Caco-2 (cell line): ENCODE measurements at places on chromosomes 1 and 21.

- DNase-seq, result peak; percentile 46
Measured at GRCh38 chr1:172359491-172359999, 60.9 kb upstream of the C1orf105 start.

DNA sequence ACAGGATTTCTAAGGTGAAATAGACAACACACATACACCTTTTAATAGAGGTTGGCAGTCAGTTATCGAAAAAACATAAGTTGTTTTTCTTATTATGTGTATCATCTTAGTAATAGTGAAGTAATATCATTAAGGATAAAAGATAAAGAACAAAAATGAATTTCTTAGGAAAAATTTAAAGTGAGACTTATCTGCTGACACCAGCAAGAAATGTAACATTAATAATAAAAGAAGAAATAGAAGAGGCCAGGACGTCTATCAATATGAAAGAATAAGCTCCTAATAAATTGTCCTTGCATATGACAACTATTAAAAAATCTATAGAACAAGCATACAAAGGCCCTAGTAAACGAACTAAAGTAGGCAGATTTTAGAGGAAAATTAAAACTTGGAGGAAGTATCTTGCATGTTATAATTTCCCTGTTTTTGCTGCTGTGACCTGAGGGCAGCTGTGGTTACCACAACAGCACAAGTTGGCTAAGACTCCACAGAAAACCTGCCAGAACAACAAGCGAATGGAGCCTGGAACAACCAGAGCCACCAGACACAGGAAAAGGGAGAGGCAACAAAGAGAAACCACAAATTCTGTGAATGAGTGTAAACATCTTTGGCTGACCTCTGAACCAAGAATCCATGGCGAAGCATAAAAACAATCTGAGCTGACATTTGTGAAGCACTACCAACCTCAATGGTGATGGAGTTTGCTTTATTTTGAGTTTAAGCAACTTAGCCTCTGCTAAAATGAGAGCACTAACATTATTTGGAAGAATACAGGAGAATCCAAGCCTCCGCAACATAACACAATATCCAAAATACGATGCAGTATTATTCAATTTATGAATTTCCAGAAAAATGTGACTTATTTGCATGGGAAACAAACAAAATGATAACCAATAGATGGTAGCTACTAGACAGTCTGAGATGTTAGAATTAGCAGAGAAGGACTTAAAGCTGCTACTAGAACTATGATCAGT, 207.5 kb downstream of the KCNT2 start:
- no peak for DNase-seq

- peak; percentile 81 for DNase-seq
Measured at GRCh38 chr1:11838349-11839272, 9.0 kb downstream of the NPPA start.

DNA sequence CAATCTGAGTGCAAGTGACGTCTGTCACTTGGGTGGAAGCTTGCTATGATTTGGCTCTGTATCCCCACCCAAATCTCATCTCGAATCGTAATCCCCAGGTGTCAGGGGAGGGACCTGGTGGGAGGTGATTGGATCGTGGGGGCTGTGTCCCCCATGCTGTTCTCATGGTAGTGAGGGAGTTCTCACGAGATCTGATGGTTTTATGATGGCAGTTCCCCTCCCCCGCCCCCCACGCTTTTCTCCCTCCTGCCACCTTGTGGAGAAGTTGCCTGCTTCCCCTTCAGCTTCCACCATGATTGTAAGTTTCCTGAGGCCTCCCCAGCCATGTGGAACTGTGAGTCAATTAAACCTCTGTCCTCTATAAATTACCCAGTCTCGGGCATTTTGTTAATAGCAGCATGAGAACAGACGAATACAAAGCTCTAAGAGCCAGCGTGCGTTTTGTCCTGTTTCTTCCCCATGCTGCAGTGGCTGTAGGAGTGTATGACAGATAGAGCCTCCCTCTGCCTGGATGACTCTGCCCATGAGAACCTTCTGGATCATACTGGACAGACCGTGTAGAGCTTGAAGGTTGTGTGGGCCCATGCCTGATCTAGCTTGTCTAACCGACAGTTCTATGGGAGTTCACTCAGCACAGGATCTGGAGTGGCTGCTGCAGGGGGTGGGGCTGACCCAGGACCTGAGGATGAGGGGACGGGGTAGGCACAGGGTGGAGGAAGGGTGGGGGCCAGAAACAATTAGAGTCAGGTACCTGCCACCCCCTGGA, 139.7 kb upstream of the ERRFI1 start:
- no peak for DNase-seq

GRCh38 chr1:154611150-154611862, 3.3 kb upstream of the ADAR start:
- DNase-seq, result no peak

DNA sequence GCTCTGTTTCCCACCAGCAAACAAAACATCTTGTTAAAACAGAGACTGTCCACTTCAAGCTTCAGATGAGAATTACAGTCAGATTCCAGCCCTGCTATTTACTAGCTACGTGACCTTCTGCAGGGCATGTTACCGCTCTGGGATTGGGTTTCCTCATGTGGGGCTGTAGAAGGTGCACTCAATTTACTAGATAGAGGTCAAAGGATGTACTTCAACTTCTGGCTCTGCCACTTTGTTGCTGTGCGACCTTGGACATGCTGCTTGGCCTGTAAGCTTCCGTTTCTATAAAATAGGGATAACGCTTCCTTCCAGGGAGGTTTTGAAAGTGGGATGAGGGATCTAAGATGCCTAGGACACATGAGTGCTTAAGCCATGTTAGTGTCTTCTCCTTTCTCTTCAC, 46.0 kb upstream of the LRIG2 start:
- no peak for DNase-seq

DNA sequence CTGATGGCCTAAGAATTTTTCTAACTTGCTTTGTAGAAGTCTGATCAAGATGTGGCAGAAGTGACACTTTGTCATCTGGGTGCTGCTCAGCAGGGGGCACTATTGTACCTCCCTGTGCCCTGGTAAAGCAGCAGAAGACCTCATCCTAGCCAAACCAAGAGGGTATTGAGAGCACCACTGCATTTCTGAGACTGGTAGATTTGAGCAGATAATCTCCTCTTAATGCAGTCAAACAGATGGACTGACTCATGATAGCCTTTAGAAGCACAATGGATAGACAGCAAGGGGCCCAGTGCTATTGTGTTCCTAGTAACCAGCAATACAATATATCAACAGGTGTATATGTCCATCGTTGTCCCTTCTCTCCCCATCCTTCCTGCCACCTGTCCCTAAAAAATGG, 5.7 kb downstream of the TPM3 start:
- peak; percentile 78 for DNase-seq

- DNase-seq, result no peak
Measured at GRCh38 chr21:43021191-43021590, 46.8 kb downstream of the PKNOX1 start.

- DNase-seq, result no peak
Measured at GRCh38 chr1:223810586-223810985, 35.2 kb downstream of the TP53BP2 start.

- no peak for DNase-seq
Measured at GRCh38 chr1:23558872-23559135, 497 bp downstream of the ID3 start.

DNA sequence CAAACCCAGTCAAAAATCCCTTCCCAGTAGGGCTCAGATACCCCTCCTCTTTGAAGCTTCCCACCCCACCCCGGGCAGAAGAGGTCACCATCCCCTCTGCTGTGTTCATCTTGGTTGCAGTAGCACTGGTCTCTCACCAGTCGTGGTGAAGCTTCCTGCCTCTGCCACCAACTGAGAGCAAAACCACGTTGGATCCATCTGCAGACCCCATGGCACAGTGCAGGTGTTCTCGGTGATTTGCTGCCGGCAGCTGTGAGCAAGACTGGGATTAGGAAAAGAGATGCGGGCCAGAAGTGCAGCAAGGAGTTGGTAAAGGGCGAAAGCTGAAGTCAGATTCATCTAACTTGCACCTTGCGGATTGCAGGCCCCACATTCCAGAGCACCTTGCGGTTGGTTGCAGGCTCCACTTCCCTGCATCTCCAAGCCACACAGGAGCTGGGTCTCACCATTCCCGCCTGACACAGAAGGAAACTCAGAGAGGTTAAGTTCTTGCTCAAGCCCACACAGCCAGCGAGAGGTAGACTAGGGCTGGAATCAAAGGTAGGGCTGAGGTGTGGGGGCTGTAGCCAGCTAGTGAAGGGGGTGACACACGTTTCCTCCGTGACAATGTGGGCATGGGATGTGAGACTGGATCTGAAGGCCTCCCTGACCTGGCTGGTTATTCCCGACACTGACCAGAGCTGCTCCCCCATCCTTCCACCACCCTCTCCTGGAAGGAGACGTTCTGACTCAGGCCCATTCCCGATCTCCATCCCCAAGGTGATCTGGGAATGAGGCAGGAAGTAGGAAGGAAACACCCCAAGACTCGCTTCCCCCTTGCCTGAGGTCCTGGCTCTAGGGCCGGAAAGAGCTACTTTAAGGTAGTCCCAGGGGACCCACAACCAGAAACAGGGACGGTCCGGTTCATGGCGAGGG, 3.3 kb upstream of the FAM110D start:
- no peak for DNase-seq

GRCh38 chr1:186456729-186457255, 4.1 kb downstream of the PDC start:
- DNase-seq, result no peak

DNA sequence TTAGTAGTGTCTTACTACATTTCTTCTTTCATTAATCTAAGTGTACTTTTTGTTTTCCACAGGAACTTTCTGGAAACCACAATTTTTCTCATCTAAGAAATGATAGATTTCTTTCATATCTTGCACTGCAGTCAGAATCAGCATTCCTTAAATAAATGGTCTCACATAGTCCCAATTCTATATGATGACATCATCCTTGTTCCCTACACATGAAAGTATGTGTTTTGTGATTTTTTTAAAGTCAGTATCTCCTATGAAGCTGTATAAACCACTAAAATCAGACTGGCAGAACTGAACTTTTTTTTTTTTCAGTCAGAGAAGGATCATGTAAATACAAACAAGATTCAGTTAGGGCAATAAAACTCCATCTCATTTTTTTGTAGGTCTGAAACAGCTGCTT, 742.6 kb upstream of the CXADR start:
- DNase-seq, result no peak
